ENCODE measurements at places on chromosomes 4 and X. TPM values are rescaled to one million over a fixed set of nuclear protein-coding genes. Genes with fewer than 3 reads are reported as not detected.

The MCF2 gene
- 0.52 TPM for total RNA-seq

The DSPP gene
- total RNA-seq: not detected

DNA sequence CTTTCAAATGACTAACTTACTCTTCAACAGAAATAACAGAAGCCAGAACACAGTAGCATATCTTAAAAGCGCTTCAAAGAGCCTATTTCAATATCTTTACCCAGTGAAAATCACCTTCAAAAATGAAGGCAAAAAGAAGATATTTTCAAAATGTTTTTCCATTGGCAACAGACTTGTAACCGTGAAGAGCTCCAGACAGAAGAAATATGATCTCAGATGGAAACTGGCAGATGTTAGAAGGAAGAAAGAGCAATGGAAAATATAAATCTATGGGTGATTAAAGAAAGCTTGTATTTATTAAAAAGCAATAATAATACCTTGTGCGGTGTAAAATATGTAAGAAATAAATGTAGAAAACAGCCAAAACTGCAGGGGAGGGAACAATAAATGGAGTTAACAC lies 35.7 kb downstream of the PRKG2 start:
- no peak for DNase-seq

The SLIT2 gene
- 0.07 TPM for total RNA-seq

DNA sequence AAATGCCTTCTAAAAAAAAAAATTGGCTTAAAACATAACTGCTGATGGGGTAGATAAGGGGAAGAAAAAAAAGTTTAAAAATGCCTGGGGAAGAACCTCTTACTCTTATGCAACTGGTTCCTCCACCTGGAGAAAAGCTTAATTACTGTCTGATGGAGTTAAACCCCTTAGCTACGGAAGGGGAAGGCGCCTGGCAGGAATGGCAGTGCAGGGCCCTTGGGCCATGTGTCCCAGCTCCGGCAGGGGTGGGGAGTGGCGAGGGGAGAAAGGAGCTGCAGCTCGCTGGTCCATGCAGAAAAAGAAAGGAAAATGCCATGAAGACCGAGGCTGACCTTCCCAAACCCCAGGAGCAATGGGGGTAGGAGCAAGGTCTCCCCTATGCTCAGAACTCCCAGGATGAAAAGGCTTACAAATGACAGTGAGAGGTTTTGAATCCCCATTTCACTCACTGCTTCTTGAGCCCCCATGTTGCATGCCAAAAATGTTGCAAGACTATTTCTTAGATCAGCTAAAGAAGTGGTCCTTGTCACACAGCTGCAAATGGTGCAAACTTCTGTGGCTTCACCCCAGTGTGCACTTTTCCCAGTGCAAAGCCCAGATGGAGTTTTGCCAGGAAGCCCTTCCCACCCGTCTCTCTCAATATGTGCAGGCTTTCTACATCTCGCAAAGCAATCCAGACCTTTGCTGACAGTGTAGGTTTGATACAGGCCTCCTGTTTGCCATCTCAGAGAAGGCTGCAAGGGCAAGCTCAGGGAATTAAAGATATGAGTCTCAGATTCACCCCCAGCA lies 204.8 kb upstream of the CT83 start:
- no peak for DNase-seq

DNA sequence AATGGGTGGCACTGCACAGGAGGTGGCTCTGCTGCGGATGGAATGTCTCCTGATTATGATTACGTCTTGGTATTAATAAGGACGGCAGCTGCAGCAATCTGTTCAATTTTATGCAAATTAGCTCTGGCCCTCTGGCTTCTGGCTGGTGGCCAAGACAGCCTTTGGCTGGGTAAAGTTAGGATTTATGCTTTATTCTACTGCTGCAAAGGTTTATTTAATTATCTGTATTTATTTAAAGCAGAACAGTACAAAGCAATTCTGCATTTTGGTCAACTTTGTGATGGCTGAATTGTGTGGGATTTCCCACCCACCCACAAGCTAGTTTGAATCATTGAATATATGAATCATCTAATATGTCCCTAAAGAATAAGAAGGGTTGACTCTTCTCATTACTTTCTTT lies 745.6 kb upstream of the FAM241A start:
- no peak for DNase-seq
